HCT116 (cell line): ENCODE measurements at places on chromosomes 5 and 9. TPM values are rescaled to one million over a fixed set of nuclear protein-coding genes. Genes with fewer than 3 reads are reported as not detected.

DNA sequence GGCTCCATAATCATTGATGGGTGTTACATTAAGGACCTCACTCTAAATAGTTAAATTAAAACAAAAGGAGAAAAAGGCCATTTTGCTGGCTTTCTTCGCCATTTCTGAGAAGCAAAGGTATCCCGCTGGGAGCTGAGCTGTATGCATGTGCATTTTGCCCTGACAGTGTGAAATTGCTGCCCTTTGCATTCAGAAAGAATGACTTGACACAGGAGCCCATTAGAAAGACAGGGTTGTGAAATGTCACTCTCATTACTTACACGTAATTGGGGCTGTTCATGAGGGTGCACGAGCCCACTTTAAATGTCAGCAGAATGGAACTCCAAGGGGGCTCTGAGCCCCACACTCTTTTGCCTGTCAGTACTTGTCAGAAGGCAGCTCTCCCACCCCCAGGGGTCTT is 85.0 kb downstream of the SEMA4D start:
- no peaks in the 10 kb centered on the region for H3K27me3 ChIP-seq
- no peak for DNase-seq
- H3K27ac ChIP-seq, result no peak overlapping the region

GRCh38 chr9:95938724-95939123 is 63.2 kb downstream of the ERCC6L2 start:
- H3K4me3 ChIP-seq, result no peak overlapping the region
- H3K4me1 ChIP-seq, result no peaks in the 10 kb centered on the region
- no peaks in the 10 kb centered on the region for H3K27me3 ChIP-seq
- no peaks in the 10 kb centered on the region; the same call in 1 of the 2 replicates for H3K36me3 ChIP-seq
- H3K27ac ChIP-seq, result no peak overlapping the region

DNA sequence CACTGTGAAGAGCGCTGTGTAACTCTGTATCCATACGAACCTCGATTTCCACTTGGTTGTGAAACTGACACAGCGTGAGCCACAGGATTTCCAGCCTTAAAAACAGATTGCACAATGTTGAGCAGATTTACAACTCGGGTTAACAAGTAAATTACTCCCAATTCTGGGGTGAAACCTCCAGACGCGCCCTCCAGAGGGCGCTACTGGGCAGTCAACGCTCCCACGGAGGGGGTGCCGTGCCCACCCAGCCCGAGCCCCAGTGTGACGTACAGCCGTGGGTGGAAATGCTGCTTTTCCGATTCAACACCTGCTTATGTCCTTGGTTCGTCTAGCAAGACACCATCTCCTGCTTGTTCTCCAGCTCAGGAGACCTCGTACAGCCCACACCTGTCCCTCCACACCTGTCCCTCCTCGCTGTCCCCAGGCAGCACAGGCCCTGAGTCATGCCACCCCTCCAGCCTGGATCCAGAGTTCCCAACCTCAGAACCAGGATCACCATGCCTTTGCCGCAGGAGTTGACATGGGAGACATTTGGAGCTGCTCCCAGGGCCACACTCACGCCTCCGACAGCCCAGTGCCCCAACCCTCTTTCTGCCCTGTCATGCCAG is 34.4 kb upstream of the SLC6A3 start:
- no peak overlapping the region for H3K4me3 ChIP-seq
- no peak for DNase-seq
- peaks cover 12% of the 10 kb centered on the region for H3K36me3 ChIP-seq
- no peaks in the 10 kb centered on the region for H3K4me1 ChIP-seq
- no peaks in the 10 kb centered on the region for H3K27me3 ChIP-seq

GRCh38 chr9:120486347-120486746 is 93.6 kb downstream of the CDK5RAP2 start:
- no peaks in the 10 kb centered on the region for H3K4me1 ChIP-seq
- no peak overlapping the region for H3K27ac ChIP-seq
- H3K27me3 ChIP-seq, result no peaks in the 10 kb centered on the region
- peaks cover 16% of the 10 kb centered on the region; the same call in 1 of the 2 replicates for H3K36me3 ChIP-seq
- no peak for DNase-seq

GRCh38 chr5:159785656-159786055 is 130.6 kb upstream of the ADRA1B start:
- H3K36me3 ChIP-seq, result no peaks in the 10 kb centered on the region
- no peak overlapping the region for H3K4me3 ChIP-seq
- no peaks in the 10 kb centered on the region for H3K27me3 ChIP-seq
- DNase-seq, result no peak

DNA sequence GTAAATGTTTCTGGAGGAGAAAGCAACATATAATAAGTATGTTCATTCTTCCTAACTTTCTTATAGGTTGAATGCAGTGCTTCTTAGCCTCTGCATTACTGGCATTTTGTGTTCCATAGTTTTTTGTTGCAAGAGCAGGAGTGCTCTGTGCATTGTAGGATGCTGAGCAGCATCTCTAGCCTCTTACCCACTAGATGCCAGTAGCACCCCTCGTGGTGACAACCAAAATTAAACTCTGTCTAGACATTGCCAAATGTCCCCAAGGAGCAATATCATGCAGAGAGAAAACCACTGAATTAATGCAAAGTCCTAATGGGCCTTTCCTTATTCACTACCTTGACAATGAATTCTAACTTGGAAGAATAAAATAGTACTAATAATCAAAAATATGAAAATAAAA is 147.0 kb downstream of the GLIS3 start:
- no peak overlapping the region for H3K27ac ChIP-seq
- DNase-seq, result no peak
- no peak overlapping the region for H3K4me3 ChIP-seq
- no peaks in the 10 kb centered on the region for H3K4me1 ChIP-seq

DNA sequence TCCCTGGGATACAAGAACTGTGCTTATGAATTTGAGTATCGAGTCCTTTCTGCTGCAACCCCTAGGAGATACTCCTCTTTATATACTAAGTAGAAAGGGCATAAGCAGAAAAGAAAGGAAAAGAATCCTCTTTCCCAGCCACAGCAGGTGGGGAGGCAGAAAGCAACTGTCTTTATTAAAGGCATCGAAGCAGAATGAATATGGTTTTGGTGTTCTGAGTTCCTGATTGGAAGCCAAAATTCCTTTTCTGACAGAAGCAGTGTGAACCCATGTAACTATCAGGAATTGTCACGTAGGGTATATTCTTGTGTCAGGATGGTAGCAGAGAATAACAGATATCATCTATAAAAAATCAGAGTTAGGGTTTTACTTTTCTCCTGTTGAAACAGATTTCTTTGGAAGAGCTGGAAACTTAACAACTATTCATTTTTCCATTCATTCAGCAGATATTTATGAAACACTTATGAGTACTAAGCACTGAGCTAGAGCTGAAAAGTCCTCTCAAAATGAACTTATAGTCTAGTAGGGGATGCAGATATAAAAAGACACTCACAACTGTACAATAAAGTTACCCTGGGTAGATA is 96.5 kb upstream of the LHFPL2 start:
- H3K36me3 ChIP-seq, result no peaks in the 10 kb centered on the region
- no peak overlapping the region for H3K4me3 ChIP-seq
- DNase-seq, result no peak

DNA sequence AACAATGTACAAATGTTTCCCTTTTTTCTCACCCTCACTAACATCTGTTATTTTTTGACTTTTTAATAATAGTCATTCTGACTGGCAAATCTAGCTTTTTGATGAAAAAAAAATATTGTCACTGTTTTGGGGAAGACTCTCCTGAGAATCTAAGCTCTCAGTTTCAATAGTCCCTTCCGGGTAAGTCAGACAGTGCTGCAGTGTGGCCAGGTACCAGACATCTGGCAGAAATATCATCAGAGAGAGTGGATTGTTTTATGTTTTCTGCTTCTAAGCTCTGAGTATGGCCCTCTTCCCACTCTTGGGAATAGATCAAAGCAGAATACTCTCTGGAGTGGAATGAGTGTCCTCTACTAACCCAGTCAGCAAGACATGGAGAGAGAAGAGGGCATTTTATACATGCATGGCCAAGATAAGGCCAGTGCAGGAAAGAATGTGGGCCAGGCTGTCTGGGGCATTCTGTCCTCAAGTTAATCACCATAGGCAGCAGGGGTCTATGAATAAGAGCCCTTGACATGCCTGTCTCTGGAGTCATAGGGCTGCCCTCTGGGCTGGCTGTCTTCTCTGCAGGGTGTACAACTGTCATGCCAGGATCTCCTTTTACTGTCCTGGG is 38.5 kb upstream of the OR2S2 start:
- no peaks in the 10 kb centered on the region for H3K36me3 ChIP-seq
- no peaks in the 10 kb centered on the region for H3K27me3 ChIP-seq
- DNase-seq, result no peak
- H3K27ac ChIP-seq, result no peak overlapping the region
- H3K4me3 ChIP-seq, result no peak overlapping the region

- no peak overlapping the region for H3K4me3 ChIP-seq
- no peaks in the 10 kb centered on the region; the same call in 1 of the 2 replicates for H3K27me3 ChIP-seq
- DNase-seq, result no peak
These were observed 206.5 kb downstream of the PAX5 start for GRCh38 chr9:36827593-36827992.

DNA sequence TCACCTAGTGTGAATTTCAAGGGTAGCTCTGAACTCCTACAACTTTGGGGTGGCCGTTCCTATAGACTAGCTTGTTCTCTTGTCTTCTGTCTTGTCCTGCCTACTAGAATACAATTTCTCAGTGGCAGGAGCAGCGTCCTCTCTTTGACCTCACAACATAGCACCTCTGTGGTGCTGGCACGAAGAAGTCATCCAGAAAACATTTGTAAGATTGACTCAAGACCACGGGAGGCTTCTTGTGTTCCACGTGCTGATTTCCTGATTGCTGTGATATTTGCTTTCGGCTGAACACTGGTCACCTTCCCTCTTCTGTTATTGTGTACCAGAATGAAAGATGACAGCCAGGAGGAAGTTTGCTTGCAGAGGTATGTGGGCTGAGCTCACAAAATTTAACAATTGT is 27.0 kb downstream of the SLC1A1 start:
- no peaks in the 10 kb centered on the region for H3K4me1 ChIP-seq
- H3K27me3 ChIP-seq, result no peaks in the 10 kb centered on the region
- DNase-seq, result no peak
- no peak overlapping the region for H3K27ac ChIP-seq
- H3K36me3 ChIP-seq, result no peaks in the 10 kb centered on the region
- no peak overlapping the region for H3K4me3 ChIP-seq

DNA sequence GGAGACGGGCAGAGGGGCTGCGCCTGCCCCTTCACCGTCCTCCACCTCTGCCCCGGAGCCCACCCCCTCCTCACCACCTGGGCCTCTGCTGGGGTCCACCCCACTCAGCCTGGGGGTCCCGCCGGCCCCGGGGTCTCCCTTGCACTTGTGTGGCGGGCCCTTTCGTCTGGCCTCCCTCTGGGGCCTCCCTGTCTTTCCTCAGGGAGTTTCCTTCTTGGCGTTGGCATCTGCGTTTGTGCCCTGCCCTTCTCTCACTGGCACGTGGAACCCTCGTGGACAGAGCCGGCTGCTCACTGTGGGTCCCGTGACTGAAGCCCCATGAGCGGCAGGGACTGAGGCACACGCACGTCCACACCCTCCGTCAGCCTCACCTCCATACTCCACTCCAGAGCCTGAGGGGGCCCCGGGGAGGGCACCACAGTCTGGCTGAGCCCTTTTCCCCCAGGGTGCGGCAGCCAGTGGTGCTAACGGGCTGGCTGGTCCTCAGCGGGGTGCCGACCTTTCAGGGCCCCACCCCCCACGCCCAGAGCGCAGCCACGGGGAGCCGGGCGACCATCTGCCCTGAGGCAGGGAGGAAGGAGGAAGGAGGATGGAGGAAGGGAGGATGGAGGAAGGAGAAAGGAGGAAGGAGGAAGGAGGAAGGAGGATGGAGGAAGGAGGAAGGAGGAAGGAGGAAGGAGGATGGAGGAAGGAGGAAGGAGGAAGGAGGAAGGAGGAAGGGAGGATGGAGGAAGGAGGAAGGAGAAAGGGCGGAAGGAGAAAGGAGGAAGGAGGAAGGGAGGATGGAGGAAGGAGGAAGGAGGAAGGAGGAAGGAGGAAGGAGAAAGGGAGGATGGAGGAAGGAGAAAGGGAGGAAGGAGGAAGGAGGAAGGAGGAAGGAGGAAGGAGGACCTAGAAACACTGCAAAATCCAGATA is 53.0 kb upstream of the NRARP start:
- no peaks in the 10 kb centered on the region for H3K36me3 ChIP-seq
- H3K4me3 ChIP-seq, result no peak overlapping the region
- no peaks in the 10 kb centered on the region for H3K4me1 ChIP-seq
- no peaks in the 10 kb centered on the region for H3K27me3 ChIP-seq
- no peak for DNase-seq

- H3K4me1 ChIP-seq, result no peaks in the 10 kb centered on the region
- no peaks in the 10 kb centered on the region for H3K36me3 ChIP-seq
- H3K27ac ChIP-seq, result no peak overlapping the region
- no peak overlapping the region for H3K4me3 ChIP-seq
- H3K27me3 ChIP-seq, result no peaks in the 10 kb centered on the region
These were observed 160.9 kb upstream of the DMAC1 start for GRCh38 chr9:7960320-7961050.

The ABCA1 gene
- 0.89 TPM for total RNA-seq

The ANKRD20A1 gene
- total RNA-seq, result 5.2 TPM

The ITK gene
- 0.37 TPM for total RNA-seq

The ADCY2 gene
- total RNA-seq, result 0.15 TPM

The CTXN3 gene
- not detected for total RNA-seq
